ENCODE measurements at places on chromosomes 4 and X. TPM values are rescaled to one million over a fixed set of nuclear protein-coding genes. Genes with fewer than 3 reads are reported as not detected.

DNA sequence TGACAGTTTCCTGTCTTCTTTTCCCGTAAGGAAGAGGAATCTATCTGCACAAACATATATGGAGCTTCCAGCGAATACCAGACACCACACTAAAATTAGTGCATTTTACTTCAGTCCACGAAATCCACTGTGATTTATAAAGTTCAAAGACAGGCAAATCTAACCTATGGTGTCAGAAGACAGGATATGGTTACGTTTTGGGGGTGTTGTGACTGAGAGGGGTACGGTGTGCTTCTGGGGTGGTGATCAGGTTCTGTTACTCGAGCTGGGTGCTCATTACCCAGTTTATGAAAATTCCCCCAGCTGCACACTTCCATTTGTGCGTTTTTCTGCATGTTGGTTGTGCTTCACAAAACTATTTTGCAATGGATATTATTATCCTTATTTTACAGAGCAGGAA is 10.3 kb downstream of the VGLL1 start:
- no peak for DNase-seq

- no peak for DNase-seq
Measured at GRCh38 chr4:6024313-6024960, 6.2 kb upstream of the C4orf50 start.

GRCh38 chr4:168484626-168485025 is 4.3 kb upstream of the DDX60L start:
- DNase-seq: no peak

The ZNF732 gene
- not detected for total RNA-seq

The HSFX3 gene
- total RNA-seq: not detected

The RNF175 gene
- not detected for total RNA-seq

The GK2 gene
- not detected for total RNA-seq

The GSX2 gene
- not detected for total RNA-seq
